ENCODE measurements at places on chromosomes 11 and 22.
A peak's percentile ranks its signal among the peaks of the same experiment; 100 is the strongest.

GRCh38 chr11:6790546-6790945, 7.7 kb downstream of the OR2AG1 start:
- no peak for DNase-seq

DNA sequence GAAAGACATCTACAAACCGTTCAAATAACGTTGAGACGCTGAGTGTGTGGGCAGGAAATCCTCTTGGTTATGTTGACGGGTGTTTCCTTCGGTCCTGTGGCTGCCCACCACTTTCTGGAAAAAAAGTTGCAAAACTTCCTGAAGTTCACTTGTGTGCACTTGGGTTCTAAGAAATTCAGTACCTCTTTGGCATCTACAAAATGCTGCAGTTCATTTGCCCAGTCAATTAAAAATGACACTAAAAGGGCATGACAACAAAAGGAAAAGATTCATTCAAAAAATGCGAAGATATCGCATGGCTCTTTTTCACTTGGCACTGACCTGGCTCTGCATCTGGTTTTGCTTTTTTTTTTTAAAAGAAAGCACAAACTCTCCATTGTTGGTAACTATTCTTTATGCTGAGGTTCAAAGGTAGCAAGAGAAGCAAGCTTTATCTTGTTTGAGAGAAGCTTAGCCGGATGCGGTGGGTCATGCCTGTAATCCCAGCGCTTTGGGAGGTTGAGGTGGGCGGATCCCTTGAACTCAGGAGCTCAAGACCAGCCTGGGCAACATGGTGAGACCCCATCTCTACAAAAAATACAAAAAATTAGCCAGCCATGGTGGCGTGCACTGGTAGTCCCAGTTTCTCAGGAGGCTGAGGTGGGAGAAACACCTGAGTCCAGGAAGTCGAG, 10.6 kb upstream of the XBP1 start:
- DNase-seq = no peak

DNA sequence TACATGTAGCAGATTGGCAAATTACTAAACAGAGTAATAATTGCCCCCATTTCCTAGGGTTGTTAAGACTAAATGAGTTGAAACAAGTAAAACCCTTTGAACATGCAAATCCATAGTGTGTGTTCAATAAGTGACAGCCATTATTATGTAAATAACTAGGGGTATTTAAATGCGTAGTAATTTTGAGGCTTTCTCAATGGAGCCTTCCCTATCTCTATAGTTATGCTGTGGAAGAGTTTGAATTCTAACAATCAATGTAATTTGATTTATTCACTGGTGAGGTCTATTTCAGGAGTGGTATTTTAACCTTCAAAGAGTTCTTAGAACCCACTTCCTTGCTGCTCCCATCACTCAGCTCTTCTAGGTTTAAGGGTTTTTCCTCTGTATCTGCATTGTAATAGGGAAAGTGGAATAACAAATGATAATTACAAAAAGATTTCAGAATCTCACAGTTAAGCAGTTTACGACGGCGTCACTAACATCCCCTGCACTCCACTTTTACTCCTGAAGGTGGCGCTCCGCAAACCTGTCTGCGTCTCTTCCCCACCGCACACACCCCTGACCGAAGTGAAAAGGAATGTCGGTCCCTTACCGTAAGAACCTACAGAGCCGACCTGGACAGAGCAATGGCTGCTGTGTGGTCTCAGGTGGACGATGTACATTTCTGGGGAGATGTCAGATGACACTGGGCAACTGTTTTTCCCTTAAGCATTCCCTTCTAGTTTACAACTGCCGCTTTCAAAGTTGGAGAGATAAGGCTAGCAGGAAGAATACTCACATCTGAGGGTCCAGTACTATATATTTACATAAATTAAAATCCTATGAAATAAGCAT, 80.8 kb downstream of the ZC3H12C start:
- peak; percentile 70 for DNase-seq

- no peak for DNase-seq
These were observed 33.2 kb upstream of the LRRC32 start for GRCh38 chr11:76703707-76704106.

GRCh38 chr22:22558972-22559603, at the start of gene PRAME:
TSS of gene PRAME (minus strand) at chr22:22559265. CDS start at chr22:22556832, 2,433 bp downstream.
- peak; percentile 42 for DNase-seq

GRCh38 chr11:83706566-83706965, 420.4 kb upstream of the CCDC90B start:
- no peak for DNase-seq

GRCh38 chr11:105344938-105345337, 205.4 kb upstream of the CARD18 start:
- no peak for DNase-seq

DNA sequence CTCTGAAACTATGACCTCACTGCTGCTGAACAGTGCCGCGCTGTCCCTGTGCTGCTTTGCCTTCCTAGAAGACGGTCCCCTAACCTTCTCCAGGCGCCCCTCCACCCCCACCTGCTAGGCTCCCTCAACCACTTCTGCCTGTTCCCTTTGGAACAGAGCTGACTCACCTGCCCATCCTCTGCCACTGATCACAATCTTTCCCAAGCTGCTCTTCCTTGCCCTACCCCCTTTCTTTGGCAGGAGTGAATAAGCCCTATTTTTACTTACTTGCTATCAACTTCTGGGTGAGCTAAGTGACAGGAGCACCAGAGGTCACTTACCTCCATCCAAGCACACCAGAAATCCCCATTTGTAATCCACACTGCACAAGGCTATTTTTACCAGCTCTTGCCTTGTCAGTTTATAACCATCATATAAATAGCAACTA, 116.0 kb upstream of the BID start:
- DNase-seq = no peak

DNA sequence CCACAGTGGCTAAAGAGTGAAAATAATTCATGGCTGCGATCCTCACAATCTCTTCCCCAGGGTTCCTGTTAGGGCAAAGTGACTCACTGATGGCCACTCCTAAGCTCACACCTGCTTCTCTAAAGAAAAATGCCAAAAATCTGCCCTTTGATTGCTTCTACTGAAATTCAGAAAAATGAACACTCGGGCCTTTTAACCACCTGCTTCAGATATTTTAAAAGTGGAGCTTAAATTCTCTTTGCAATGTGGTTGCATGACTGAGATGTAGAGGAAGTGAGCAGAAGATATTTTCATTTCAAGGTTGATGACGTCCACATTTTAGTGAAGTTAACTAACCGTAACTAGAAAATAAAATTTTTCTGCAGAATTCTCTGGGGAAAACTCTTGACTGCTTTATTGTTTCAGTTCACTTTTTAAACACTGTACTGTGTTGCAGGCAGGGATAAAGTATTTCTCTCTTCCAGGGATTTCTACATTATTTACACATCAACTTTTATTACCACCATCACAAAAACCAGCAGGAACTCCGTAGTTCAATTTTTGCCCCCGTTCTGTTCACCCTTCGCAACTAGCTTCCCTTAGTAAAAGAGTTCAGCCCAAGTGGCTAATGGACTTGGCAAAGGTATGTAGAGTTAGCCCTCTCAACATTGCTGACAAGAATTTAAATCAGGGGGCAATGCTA, 8.5 kb downstream of the RAB30 start:
- peak; percentile 65 for DNase-seq

DNA sequence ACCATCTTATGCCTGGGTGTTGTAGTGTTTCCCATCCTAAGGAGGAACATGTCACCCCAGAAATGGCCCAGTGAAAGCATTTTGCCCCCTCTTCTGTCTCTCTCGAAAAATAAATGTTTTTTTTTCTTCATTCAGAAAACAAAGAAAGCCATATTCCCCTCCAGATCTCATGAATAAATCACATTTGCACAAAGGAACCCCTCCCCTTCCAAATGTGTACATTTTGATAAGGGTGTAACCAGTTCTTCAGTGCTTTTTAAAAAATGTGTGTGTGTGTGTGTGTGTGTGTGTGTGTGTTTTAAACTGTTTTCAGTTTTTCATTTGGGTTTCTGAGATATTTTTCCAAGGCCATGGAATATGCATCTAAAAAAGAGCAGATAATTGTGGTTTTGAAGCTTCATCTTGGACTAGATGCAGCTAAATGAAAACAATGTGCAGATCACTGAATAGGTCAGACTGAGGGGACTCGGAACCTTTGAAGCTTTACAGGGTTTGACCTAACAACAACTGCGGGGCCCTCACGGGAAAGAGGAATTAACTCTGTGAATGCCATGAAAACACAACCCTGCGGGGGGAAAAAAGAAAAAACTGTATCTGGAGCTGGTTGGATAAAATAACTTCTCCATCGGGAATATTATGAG, 76.4 kb downstream of the YAP1 start:
- peak; percentile 55 for DNase-seq

GRCh38 chr11:40187295-40187694, 1272.2 kb downstream of the LRRC4C start:
- DNase-seq = no peak

DNA sequence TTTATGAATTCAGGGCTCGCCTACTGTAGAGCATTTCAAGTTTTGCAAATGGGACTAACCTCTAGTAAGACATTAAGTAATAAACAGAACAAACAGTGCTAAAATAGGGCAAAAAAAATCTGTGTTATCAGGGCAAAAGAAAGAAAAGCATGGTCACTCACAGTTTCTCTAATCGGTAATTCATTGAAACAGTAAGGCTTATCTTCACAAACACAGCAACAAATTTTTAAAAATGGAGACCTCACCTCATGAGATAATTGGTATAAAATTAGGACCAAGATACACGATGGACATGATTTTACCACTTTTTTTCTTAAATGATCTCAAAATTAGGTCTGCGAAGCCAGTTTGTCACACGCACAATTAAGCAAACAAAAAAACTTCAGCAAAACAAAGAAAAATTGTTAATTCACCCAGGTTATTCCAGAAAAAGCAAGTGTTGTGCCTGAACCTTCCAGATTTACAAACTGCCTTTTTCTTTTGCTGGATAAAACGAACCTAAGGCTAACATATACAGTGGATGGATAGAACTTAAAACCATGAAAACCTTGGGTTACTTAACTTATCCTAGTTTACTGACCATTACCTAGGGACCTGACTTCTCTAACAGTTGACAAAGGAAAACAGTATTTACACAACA, 1.4 kb downstream of the TMEM123 start:
- DNase-seq = no peak

DNA sequence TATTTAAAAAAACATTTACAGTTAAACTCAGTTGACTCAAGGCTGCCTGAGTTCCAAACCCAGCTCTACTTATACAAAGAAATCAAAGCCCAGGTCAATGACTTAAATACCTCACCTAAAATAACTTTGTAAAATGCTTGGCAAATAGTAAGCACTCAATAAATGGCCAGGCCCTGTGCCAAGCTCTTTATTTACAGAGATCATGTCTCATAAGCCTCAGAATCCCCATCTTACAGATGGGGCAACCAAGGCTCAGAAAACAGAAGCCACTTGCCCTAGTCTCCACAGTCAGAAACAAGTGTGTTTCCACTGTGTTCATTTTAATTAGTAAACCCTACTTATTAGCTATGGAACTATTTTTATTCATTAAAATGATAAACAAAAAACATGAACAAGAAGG, 30.5 kb upstream of the TTC28 start:
- peak; percentile 24 for DNase-seq
